ENCODE measurements at places on chromosomes 6 and 20.

DNA sequence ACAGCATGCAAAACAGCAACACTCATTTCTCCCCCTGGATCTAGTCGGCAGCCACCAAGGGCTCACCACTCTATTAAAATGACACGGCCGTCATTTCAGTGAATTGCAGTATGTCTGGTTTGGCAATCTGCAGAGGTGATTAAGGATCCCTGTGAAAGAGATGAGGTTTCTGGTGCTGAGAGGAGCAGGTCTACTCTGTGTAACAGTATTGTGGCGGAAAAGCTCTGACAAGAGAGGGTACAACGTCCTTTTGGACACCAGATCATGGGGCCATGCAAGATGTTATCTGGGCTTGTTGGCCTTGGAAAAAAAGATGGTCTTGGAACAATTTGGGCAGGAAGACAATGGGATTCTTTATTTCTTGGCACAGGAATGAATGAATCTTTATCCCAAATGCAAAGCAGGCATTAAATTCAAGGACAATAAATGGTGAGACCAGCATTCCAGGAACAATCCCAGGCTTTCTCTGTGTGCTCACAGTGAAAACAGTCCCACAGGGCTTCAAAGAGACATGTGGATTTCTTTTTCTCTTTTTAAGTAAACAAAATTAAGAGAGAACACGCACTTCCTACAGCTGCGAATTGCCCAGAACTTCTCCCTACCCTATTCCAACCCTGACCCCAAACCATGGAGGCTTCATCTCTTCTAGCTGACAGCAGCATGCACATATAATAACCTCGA is 33.7 kb upstream of the ADGRF1 start:
- DNase-seq: no peak

- no peak for DNase-seq
These were observed 63.2 kb upstream of the TIAM2 start for GRCh38 chr6:154931711-154932424.

DNA sequence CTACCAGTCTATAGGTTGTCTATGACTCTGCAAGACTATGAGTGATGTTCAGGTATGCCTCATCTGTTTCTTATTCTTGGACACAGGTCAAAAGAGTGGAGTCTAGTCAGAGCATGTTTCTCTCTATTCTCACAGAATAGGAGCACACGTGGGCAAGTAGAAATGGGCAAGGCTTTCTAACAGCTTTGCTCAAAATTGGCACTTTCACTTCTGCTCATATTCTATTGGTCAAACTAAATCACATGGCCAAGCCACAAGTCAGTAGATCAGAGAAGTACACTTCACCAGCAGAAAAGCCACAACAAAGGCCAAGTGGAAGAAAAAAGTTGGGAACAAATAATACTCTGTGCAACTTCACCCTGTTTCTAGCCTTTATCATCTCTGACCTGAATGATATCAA is 354.5 kb upstream of the SYNCRIP start:
- DNase-seq: no peak

- DNase-seq: no peak
These were observed 35.1 kb upstream of the TSPYL1 start for GRCh38 chr6:116314878-116315277.

- no peak for DNase-seq
These were observed 87.0 kb upstream of the MYL9 start for GRCh38 chr20:36454332-36454697.

DNA sequence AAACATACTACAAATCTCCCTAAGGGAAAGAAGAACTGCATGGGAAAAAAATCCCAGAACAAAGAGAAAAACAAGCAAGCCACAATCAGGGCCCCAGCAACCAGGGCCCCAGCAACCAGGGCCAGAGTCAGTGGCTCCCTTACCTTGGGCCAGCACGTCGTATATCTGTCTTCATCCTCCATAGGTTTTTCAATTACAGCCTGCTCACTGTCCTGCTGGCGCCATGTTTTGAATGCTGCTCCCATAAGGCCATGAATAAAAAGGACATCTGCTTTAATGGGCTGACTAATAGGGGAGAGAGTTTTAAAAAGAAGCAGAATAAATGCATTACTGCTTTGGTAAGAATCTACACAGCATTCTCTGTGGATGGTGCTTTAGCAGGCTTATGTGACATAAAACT is 49.2 kb downstream of the SERAC1 start:
- no peak for DNase-seq

DNA sequence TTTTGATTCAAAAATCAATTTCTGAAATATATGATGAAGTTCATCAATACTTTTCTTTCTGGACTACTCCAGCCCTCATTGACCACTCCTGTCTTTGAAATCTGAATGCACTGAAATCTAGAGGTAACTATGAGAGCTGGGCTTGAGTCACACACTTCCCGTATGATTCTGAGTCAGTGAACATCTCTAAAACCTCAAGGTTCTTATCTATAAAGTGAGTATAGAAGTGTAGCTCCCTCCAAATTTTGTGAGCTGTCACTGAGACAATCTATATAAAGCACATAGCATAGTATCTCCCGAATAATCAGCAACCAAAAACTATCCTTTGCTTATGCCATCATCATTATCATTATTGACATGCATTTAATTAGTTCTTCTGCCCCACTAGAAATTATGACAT is 182.4 kb downstream of the TSHZ2 start:
- peak; percentile 27 for DNase-seq

GRCh38 chr20:61951695-61952533 is 113.8 kb downstream of the TAF4 start:
- DNase-seq: no peak

DNA sequence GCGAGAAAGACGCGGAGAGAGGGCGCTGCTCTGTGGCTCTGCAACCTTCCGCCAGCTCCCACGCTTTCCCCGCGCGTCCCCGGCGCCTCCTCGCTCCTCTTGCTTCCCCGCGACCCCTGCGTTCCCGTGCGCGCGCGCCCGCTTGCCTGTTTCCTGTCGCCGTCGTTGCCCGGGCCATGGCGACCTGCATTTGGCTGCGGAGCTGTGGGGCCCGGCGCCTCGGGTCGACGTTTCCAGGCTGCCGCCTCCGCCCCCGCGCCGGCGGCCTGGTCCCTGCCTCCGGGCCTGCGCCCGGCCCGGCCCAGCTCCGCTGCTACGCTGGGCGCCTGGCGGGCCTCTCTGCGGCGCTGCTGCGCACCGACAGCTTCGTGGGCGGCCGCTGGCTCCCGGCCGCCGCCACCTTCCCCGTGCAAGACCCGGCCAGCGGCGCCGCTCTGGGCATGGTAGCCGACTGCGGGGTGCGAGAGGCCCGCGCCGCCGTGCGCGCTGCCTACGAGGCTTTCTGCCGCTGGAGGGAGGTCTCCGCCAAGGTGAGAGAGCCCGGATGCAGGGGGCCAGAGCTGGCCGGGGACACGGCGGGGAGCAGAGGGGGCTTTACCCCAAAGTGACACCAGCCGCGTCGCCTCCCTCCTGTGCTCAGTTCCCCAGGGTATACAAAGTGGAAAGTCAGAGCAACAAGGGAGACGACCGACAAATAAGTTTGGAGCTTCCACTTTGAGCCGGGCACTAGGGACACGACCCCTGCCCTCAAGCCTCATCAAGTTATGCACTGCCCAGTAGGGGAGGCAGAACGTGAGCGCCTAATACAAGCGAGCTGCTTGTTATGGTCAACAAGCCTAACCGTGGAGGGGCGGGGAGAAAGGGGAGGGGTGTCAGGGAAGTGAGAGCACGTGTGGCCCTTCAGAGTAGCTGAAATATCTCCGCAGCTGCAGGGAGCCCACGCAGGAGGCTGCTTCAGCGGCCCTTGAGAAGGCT is at the start of gene ALDH5A1:
Gene ALDH5A1 (plus strand): TSS at position 149 of the 975 bp plus-strand sequence. CDS start 28 bp downstream, at position 177.
- DNase-seq: peak; percentile 81

- DNase-seq: peak; percentile 77
These were observed 82.7 kb upstream of the DUSP22 start for GRCh38 chr6:209432-210103.

DNA sequence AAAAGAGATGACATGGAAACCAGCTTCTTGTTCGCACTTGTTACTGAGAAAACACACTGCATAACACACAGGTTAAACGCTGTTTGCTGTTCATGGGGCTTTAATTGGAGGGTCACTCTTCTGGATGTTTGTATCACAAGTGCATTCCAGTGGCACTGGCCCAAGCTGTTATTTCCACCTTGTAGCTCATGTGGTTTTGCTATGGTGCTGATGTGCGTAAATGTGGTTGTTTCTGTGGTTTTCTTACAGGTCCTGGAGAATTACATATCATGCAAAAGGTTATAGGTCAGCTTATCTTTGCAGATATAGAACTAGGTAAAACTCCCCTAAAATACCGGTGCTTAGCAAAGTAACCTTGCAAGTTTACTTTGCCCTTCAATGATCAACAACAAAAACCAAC is 89.3 kb upstream of the AHI1 start:
- DNase-seq: peak; percentile 66

DNA sequence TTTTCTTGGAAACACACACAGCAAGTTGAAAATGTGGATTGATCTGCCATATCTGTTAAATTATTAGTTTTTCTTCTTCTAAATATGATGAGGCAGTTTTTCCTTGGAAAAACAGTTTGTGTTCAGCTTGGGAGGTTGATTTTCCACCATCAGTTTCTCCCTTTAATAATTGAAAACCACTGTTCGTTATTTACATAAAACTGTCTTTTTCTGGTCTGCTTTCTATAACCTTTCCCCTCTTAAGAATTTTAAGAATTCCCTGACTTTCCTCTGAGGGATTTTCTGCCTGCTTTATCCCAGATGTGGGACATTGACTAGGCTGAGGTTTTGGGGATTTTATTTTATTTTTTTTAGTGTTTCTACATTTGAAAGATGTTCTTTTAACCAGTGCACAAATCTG is 27.2 kb downstream of the DSE start:
- DNase-seq: no peak

DNA sequence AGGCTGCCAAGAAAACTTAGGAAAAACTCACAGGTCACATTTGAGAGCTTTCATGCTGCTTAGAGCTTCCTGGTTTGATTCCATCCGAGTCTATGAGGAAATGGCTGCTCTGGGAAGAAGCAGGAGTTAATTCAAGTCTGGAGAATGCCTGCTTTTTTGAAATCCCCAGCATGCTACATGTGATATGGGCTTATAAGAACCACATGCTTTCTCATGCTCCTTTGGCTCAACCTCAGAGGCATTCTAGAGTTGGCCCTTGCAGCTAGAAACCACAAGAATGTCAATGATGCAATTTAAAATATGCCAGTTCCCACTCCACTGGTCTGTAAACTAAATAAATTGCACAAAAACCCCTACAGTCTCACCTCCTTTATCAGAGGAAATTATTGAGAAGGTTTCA is 142.9 kb upstream of the OLIG3 start:
- DNase-seq: no peak

DNA sequence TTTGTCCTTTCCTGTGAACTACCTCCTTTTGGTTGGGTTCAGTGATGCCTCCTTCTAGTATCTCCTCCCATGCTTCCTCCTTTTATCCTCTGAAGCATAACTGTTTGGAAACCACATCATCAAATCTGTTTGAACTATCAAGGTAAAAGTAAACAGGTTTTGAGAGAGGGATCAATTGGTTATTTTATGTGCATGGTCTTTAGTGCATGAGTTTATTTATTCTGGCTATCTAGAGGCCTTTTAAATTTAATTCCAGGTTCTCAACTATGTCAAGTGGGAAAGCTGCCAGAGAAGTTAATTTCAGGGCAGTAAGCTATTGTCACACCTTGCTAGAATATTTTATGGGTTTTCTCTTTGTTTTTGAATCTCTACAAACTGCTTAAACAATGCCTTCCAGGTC is 54.1 kb downstream of the WASF1 start:
- DNase-seq: no peak

- DNase-seq: no peak
These were observed 432.8 kb downstream of the CDC5L start for GRCh38 chr6:44820321-44820720.

GRCh38 chr6:43681303-43681702 is 6.3 kb downstream of the MRPS18A start:
- no peak for DNase-seq

DNA sequence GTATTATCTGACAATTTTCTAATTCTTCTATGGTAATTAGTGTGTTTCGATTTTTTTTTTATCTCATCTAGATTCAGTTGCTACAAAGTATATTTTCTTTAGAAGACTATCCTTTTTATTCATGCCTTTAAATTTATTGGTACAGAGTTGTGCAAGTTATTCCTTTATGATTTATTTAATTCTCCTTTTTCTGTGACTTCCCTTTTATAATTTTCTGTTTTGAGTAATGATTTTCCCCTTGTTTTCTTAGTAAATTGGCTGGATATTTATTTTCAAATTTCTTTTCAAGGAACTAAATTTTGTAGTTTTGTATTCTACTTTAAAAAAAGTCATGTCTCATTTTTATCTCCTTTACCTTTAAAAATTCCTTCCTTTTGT is 2.4 kb upstream of the IL22RA2 start:
- DNase-seq: no peak

GRCh38 chr6:129447198-129447565 is 262.8 kb downstream of the ARHGAP18 start:
- no peak for DNase-seq

DNA sequence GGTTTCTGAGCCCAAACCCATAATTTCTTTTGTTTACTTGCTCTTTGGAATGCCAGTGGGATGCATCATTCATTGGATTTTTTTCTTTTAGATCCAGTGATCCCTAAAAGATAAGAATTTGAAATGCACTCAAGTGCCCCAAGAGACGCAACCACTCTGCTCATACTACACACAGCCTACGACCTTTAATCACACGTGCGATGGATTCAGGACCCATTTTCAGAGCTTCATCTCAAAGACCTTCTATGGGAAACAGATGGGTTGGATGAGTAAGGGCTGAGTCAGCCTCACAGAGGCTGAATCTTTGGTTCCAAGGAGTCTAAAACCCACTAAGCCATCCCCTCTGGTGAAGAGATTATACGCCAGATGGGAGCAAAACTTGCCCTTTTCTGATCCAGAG is 265.5 kb upstream of the EXOC2 start:
- no peak for DNase-seq

- no peak for DNase-seq
These were observed 8.1 kb upstream of the TSPYL1 start for GRCh38 chr6:116287689-116288282.

GRCh38 chr6:161198176-161198575 is 75.7 kb downstream of the AGPAT4 start:
- DNase-seq: no peak

DNA sequence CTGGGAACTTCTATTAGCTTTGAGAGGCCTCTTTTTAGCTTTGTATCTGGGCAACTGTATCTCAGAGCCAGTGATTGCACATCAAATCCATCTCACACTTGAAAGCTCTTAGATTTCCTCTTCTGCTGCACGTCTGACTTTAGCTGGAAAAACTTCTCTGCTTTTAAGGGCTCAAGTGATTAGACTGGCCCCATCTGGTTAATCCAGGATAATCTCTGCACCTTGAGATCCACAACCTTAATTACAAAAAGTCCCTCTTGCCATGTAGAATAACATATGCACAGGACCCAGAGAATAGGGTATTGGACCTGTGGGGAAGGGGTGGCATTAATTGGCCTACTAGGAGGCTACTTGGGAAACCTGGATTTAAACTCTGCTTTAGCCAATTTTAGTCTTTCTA is 24.2 kb downstream of the KLHL31 start:
- no peak for DNase-seq
